ENCODE measurements at places on chromosomes 16 and 17. TPM values are rescaled to one million over a fixed set of nuclear protein-coding genes. Genes with fewer than 3 reads are reported as not detected.

NME3 gene
- 58.1 TPM for total RNA-seq

ACAP1 gene
- 710 TPM for total RNA-seq

SCGB1C2 gene
- total RNA-seq: not detected

GPR179 gene
- total RNA-seq: 0.06 TPM

EIF4A3 gene
- total RNA-seq: 106 TPM

GRCh38 chr17:3679531-3680126, 11.0 kb downstream of the EMC6 start:
- H3K4me3 ChIP-seq: no peak overlapping the region
- H3K36me3 ChIP-seq: no peaks in the 10 kb centered on the region
- H3K27me3 ChIP-seq: no peaks in the 10 kb centered on the region
- peaks cover 6% of the 10 kb centered on the region for H3K4me1 ChIP-seq

GRCh38 chr17:61837175-61838051, 25.9 kb downstream of the BRIP1 start:
- no peaks in the 10 kb centered on the region for H3K4me1 ChIP-seq
- no peaks in the 10 kb centered on the region for H3K27me3 ChIP-seq
- no peak overlapping the region for H3K4me3 ChIP-seq
- H3K27ac ChIP-seq: no peak overlapping the region
- H3K36me3 ChIP-seq: peaks cover 14% of the 10 kb centered on the region
- DNase-seq: peak; percentile 37

DNA sequence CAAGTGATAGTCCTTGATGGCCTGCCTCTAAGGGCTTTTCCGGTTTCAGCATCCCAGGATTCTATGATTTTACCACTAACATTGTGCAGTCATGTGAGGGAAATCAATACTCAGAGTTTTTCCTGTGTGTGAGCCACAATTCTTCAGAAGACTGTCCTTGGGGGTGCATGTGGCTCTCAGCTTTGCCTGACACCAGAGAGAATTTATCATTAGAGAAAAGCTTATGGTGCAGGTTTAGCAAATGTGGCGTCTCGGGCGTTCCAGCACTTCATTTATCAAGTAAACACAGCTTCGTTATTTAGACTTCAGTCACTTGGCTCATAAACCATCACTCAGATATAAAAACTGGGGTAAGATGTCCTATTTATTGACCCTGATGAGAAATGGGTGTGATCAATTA, 62.8 kb downstream of the SPACA3 start:
- H3K27ac ChIP-seq: no peak overlapping the region
- DNase-seq: no peak
- no peaks in the 10 kb centered on the region for H3K4me1 ChIP-seq
- H3K36me3 ChIP-seq: no peaks in the 10 kb centered on the region

- no peak overlapping the region for H3K4me3 ChIP-seq
- H3K4me1 ChIP-seq: peaks cover 36% of the 10 kb centered on the region
- H3K27ac ChIP-seq: peak overlapping the region; percentile 54
- no peaks in the 10 kb centered on the region for H3K27me3 ChIP-seq
Measured at GRCh38 chr16:23682181-23682580, 3.5 kb downstream of the PLK1 start.

DNA sequence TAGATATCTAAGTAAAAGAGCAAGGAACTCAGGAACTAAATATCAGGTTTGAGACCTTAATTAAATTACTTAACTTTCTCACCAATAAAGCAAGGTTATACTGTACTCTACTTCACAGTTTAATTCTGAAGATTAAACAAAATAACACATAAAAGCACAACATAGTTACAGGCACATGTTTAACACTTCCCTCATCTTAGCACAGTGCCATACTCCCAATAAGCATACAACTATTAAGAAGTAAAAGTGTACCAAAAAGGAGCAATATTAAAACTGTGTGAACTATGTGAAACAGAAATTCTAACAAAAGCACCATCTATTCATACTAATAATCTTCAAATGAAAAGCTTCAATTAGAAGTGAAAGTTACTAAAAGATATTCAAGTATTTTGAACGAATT, 2.2 kb downstream of the APPBP2 start:
- peaks cover 6% of the 10 kb centered on the region for H3K36me3 ChIP-seq
- H3K4me1 ChIP-seq: peaks cover 28% of the 10 kb centered on the region
- no peak overlapping the region for H3K27ac ChIP-seq
- H3K27me3 ChIP-seq: no peaks in the 10 kb centered on the region

DNA sequence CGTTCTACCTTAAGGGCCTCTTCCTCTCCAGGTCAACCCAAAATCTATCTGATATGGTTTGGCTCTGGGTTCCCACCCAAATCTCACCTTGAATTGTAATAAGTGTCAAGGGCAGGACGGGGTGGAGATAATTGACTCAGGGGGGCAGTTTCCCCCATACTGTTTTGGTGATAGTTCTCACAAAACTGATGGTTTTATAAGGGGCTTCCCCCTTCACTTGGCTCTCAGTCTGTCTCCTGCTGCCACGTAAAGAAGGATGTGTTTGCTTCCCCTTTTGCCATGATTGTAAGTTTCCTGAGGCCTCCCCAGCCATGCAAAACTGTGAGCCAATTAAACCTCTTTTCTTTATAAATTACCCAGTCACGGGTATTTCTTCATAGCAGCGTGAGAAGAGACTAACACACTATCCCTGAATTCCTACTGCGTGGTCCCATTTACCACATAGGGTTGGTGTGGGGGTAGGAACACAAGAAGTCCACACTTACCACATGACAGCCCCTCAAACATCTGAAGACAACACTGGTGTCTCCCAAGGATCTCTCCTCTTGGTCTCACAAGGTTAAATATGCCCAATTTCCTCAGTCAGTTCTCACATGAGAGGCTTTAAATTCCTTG, 8.2 kb downstream of the COTL1 start:
- peak overlapping the region; percentile 68 for H3K4me3 ChIP-seq
- no peaks in the 10 kb centered on the region for H3K27me3 ChIP-seq
- peaks cover 72% of the 10 kb centered on the region for H3K36me3 ChIP-seq
- peak overlapping the region; percentile 75 for H3K27ac ChIP-seq
- peaks cover 89% of the 10 kb centered on the region for H3K4me1 ChIP-seq
- no peak for DNase-seq

GRCh38 chr17:36123431-36123830, 19.8 kb downstream of the CCL4 start:
- H3K27me3 ChIP-seq: peaks cover 4% of the 10 kb centered on the region
- no peak for DNase-seq
- no peak overlapping the region for H3K27ac ChIP-seq
- H3K4me1 ChIP-seq: no peaks in the 10 kb centered on the region
- H3K4me3 ChIP-seq: no peak overlapping the region

DNA sequence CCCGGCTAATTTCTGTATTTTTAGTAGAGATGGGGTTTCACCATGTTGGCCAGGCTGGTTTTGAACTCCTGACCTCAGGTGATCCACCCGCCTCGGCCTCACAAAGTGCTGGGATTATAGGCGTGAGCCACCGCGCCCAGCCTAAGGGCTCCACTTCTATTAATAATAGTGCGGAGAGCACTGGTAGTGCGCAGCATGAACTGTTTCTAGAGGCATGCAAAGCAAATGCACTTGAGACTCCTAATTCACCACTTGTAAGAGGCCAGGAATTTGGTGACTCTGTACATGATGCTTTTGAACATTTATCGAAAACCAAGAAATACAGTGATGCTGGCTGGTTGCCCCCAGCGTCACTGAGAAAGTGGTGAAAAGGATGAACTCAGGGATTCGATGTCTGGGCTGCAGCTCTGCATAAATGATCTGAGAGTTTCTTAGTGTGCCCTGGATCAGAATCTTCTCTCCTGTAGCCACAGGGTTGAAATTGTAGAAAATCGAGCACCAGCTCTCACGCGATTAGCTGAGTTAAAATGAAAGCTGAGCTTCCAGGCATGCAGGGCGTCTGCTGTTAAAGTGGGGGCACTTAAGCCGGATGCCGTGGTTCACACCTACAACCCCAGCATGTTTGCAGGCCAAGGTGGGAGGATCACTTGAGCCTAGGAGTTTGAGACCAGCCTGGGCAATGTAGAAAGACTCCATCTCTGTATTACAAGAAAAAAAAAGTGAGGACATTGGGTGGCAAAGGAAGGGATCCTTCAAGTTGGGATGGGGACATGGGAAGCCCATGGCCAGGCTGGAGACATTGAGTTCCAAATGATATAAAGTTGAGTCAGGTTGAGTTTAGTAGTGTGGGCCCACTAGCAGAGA, 4.8 kb downstream of the RNF213 start:
- peak; percentile 64 for DNase-seq
- H3K36me3 ChIP-seq: peaks cover 24% of the 10 kb centered on the region
- peaks cover 31% of the 10 kb centered on the region for H3K4me1 ChIP-seq

DNA sequence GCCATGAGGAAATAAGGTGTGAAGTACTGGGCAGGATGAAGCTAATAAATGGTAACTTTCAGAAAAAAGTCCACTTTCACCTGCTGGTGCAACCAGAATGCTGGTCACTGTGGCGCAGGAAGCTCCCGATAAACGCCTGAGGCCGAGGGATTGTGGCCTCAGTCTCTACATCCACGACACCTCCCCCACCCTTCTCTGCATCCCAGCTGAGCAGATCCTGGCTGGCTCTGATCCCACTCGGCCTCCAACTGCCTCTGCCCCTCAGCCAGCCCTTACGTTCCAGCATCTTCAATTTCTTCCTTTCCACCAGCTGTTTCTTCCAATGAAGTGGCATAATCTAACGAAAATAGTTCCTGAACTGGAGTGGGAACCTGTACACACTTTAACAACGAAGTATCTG, 49.5 kb downstream of the COX4I1 start:
- H3K27ac ChIP-seq: no peak overlapping the region
- peaks cover 10% of the 10 kb centered on the region for H3K4me1 ChIP-seq
- DNase-seq: no peak

DNA sequence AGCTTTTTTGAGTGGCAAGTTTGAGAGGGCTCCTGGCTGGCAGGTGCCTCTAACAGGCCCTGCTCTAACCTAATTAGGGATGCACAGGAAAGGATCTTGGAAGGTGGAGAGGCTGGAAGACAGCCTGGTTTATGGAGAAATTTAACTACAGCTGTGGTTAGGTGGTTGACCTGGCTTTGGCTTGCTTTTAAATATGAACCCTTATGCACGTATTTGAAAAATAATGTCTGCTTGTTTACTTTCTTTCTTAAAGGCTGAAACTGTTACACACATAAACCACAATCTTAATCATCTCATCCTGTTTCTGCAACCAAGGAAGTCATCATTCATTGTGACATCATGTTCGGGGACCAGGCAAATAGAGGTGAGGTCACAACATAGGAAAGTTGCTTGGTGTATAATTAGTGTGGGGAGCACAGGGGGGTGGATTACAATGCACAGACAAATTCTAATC, 23.1 kb upstream of the DHRS13 start:
- peak overlapping the region; percentile 62 for H3K4me3 ChIP-seq
- H3K27me3 ChIP-seq: no peaks in the 10 kb centered on the region
- H3K4me1 ChIP-seq: peaks cover 35% of the 10 kb centered on the region
- H3K27ac ChIP-seq: peak overlapping the region; percentile 88
- H3K36me3 ChIP-seq: peaks cover 53% of the 10 kb centered on the region

GRCh38 chr16:12771341-12771798, 32.3 kb downstream of the CPPED1 start:
- no peak overlapping the region for H3K4me3 ChIP-seq
- H3K4me1 ChIP-seq: peaks cover 18% of the 10 kb centered on the region
- H3K36me3 ChIP-seq: peaks cover 20% of the 10 kb centered on the region
- DNase-seq: no peak
- H3K27ac ChIP-seq: no peak overlapping the region
- no peaks in the 10 kb centered on the region for H3K27me3 ChIP-seq
